ENCODE measurements at places on chromosomes 13 and 19. TPM values are rescaled to one million over a fixed set of nuclear protein-coding genes. Genes with fewer than 3 reads are reported as not detected.

KLK3 gene
- polyA plus RNA-seq: not detected

GRCh38 chr19:8336072-8336569 is 6.9 kb downstream of the KANK3 start:
- H3K4me1 ChIP-seq: no peaks in the 10 kb centered on the region
- no peak overlapping the region for H3K27ac ChIP-seq
- DNase-seq: no peak
- H3K27me3 ChIP-seq: peaks cover 47% of the 10 kb centered on the region
- no peak overlapping the region for H3K4me3 ChIP-seq
- no peaks in the 10 kb centered on the region for H3K36me3 ChIP-seq

DNA sequence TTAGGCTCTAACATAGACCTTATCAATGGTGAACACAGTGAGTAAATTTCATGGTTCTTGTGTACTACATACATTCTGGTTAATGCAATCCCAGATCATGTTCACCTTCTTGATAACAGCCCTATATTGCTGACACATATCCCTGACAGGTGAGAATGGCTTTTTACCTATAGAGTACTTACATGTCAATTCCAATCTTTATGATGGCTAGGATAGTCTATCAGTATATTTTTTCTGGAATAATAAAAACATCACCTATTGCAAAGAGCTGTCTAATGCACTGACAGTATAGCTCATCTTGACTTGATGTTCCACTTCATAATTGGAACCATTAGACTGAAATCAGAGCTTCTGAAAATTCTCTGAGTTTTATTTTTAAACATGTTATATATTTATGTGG is 199.4 kb downstream of the ENOX1 start:
- DNase-seq: no peak
- H3K27me3 ChIP-seq: no peaks in the 10 kb centered on the region

CEACAM16 gene
- polyA plus RNA-seq: not detected

LGALS7B gene
- polyA plus RNA-seq: not detected

UBE2L5 gene
- polyA plus RNA-seq: 0.02 TPM

DNA sequence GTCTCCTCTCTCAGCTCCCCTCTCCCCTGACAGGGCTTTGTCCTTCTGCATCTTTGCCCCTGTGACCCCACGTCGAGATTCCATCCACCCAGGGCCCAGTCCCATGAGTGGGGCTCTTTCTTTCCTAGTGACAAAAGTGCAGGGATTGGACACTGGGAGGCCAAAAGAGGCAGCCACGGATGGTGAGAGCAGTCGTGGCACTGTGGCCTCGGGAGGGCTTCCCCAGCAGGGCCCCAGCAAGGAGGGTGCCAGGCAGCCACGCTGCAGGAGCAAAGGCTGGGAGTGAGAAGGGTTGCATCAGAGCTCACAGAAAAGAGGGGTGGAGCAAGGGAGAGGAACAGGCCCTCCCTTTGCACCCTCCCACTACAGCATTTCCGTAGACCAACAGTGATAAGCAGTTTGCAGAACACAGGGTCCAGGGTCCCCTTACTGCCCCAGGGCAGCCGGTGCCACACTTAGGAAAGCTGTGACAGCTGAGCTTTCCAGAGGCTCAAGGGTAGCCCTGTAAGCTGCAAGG is 4.9 kb downstream of the ZSCAN1 start:
- no peak for DNase-seq
- no peak overlapping the region for H3K4me3 ChIP-seq
- no peaks in the 10 kb centered on the region for H3K27me3 ChIP-seq
- no peaks in the 10 kb centered on the region for H3K36me3 ChIP-seq
- no peak overlapping the region for H3K27ac ChIP-seq

- peaks cover 4% of the 10 kb centered on the region for H3K36me3 ChIP-seq
- no peaks in the 10 kb centered on the region for H3K4me1 ChIP-seq
- DNase-seq: no peak
- H3K27me3 ChIP-seq: no peaks in the 10 kb centered on the region
Observed at GRCh38 chr19:48192750-48193149, 22.3 kb downstream of the ZSWIM9 start.

DNA sequence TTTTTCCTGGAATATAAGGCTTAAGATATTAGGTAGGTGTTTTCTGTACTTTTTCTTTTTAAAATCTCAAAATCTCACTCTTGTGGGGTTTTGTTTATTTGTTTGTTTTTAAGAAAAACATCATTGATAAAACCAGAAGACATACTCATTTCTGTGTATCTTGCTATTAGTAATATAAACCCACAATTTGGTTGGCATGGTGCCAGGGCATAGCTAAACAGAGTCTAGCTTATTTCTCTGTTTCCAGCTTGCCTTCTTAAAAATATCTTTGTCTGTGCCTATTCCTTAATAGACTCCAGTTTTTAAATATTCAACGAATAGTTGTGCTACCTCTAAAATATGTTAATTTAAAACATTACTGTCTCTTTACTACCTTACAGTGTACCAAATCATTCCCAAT is 1121.9 kb upstream of the PCDH20 start:
- no peak overlapping the region for H3K27ac ChIP-seq
- H3K27me3 ChIP-seq: no peaks in the 10 kb centered on the region
- H3K4me1 ChIP-seq: no peaks in the 10 kb centered on the region
- H3K36me3 ChIP-seq: no peaks in the 10 kb centered on the region
- DNase-seq: no peak

DNA sequence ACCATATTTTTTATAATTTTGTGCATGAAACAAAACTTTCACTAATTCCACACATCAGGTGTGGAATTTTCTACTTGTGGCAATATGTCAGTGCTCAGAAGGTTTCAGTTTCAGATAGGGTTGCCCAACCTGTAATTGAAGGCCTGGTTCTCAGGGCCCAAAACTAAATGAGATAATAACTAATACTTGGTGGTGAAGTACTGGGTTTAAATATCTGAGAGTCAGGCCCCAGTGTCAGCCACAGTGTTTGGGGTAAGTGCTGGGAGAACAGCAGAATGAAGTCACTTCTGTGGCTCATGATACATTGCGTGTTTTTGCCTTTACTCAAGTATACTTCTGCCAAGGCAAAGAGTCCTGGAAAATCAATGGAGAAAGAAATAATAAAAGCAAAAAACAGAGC is 5.6 kb downstream of the SAFB start:
- H3K4me3 ChIP-seq: no peak overlapping the region
- peaks cover 10% of the 10 kb centered on the region for H3K4me1 ChIP-seq
- DNase-seq: no peak
- H3K27me3 ChIP-seq: no peaks in the 10 kb centered on the region
- H3K27ac ChIP-seq: no peak overlapping the region

TEAD2 gene
- 27.9 TPM for polyA plus RNA-seq

DNA sequence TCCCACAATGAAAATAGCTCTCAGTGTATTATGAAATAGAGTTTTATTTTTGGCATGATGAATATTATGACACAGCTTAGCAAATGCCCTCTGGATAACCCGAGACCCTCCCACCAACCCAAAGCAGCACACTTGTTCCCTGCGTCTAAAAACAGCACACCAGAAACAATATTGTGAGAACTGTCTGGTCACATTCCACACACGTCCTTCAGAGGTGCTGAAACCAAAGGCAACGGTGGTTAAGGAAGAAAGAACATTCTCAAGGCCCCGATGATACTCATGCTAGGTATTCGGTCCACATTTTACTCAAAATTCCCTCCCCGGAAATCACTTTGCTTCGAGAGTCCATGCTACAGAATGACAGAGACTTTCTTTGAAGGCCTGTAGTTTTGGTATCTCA is 156.7 kb downstream of the SLC7A1 start:
- H3K27ac ChIP-seq: no peak overlapping the region
- no peak overlapping the region for H3K4me3 ChIP-seq
- no peak for DNase-seq
- peaks cover 23% of the 10 kb centered on the region for H3K4me1 ChIP-seq
- H3K27me3 ChIP-seq: no peaks in the 10 kb centered on the region
- H3K36me3 ChIP-seq: no peaks in the 10 kb centered on the region
